H1 (cell line): ENCODE measurements at places on chromosomes 6 and 20. TPM values are rescaled to one million over a fixed set of nuclear protein-coding genes. Genes with fewer than 3 reads are reported as not detected.

GRCh38 chr6:141988327-141988726 lies 144.4 kb upstream of the GJE1 start:
- no peaks in the 10 kb centered on the region for H3K27me3 ChIP-seq
- DNase-seq = no peak
- no peak overlapping the region for H3K4me3 ChIP-seq
- H3K36me3 ChIP-seq = no peaks in the 10 kb centered on the region
- H3K4me1 ChIP-seq = peaks cover 6% of the 10 kb centered on the region; the same call in 1 of the 2 replicates

GRCh38 chr6:28981833-28982475 lies 23.2 kb downstream of the ZNF311 start:
- peak overlapping the region; percentile 100 for H3K4me3 ChIP-seq
- H3K4me1 ChIP-seq = no peaks in the 10 kb centered on the region; the same call in none of the 2 replicates
- H3K27ac ChIP-seq = no peak overlapping the region
- H3K36me3 ChIP-seq = no peaks in the 10 kb centered on the region

- H3K4me3 ChIP-seq = no peak overlapping the region
- no peaks in the 10 kb centered on the region for H3K36me3 ChIP-seq
- no peaks in the 10 kb centered on the region for H3K4me1 ChIP-seq
- no peak overlapping the region for H3K27ac ChIP-seq
- no peaks in the 10 kb centered on the region for H3K27me3 ChIP-seq
These were observed 166.7 kb upstream of the THEMIS start for GRCh38 chr6:128067446-128068118.

- no peak overlapping the region for H3K27ac ChIP-seq
- H3K4me1 ChIP-seq = no peaks in the 10 kb centered on the region
- no peaks in the 10 kb centered on the region for H3K27me3 ChIP-seq
- no peak overlapping the region for H3K4me3 ChIP-seq
- no peak for DNase-seq
- H3K36me3 ChIP-seq = no peaks in the 10 kb centered on the region
These were observed 27.4 kb downstream of the MGME1 start for GRCh38 chr20:17995967-17996819.

DNA sequence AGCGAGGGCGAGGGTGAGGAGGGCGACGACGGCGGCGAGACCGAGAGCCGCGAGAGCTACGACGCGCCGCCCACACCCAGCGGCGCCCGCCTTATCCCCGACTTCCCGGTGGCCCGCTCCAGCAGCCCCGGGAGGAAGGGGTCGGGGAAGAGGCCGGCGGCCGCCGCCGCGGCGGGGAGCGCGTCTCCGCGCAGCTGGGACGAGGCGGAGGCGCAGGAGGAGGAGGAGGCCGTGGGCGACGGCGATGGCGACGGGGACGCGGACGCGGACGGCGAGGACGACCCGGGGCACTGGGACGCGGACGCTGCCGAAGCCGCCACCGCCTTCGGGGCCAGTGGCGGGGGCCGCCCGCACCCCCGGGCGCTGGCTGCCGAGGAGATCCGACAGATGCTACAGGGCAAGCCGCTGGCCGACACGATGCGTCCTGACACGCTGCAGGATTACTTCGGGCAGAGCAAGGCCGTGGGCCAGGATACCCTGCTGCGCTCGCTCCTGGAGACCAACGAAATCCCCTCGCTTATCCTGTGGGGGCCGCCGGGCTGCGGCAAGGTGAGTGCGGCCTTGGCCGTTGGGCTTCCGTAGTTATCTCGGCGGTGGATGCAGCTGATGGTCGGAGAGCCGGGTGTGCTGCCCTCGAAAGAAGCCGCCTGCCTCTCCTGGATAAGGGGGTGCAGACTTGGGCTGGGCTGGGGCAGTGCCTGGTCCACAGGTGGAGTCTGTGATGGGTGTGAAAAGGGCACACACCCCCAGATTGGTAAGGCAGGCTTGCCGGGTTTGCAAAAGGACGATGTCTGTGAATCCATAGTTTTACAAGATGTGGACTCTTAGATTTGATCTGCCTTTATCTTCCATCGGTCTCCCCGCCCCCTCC lies 938 bp downstream of the WRNIP1 start:
- DNase-seq = no peak
- 0 out of 2 replicates have a peak overlapping the region, but pooled peaks have one; percentile 5 for H3K27ac ChIP-seq
- H3K4me1 ChIP-seq = peaks cover 5% of the 10 kb centered on the region; the same call in 1 of the 2 replicates
- H3K36me3 ChIP-seq = peaks cover 10% of the 10 kb centered on the region; the same call in 1 of the 2 replicates

GRCh38 chr6:75486850-75487518 lies 6.6 kb downstream of the FILIP1 start:
- H3K36me3 ChIP-seq = no peaks in the 10 kb centered on the region
- H3K27ac ChIP-seq = no peak overlapping the region
- no peaks in the 10 kb centered on the region for H3K27me3 ChIP-seq
- H3K4me3 ChIP-seq = no peak overlapping the region

DNA sequence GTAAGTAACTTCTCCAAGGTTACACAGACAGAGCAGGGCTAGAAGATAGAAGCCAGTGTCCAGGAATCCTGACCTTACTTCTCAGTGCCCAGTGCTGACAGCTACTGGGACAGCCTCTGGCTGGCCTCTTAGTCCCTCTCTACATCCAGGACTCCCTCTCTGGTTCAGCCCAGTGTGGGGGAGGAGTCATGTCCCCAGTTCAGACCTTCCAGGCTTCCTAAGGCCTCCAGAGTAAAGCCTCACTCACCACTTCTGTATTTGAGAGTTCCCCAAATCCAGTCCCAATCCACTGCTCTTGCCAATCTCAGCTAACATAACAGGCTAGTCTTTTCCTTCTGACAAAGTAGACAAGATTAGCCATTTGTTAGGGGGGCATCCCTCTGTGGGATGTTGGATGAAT lies 36.9 kb upstream of the EPB41L1 start:
- H3K27ac ChIP-seq = no peak overlapping the region
- no peak overlapping the region for H3K4me3 ChIP-seq
- H3K36me3 ChIP-seq = no peaks in the 10 kb centered on the region
- DNase-seq = no peak

- no peaks in the 10 kb centered on the region for H3K4me1 ChIP-seq
- H3K36me3 ChIP-seq = no peaks in the 10 kb centered on the region
- no peak for DNase-seq
- H3K27ac ChIP-seq = no peak overlapping the region
These were observed 43.7 kb downstream of the DAAM2 start for GRCh38 chr6:39835821-39836295.

The EPB41L1 gene
- 36.0 and 42.0 TPM in 2 replicates for total RNA-seq

The MATN4 gene
- total RNA-seq = 4.0 and 4.4 TPM in 2 replicates

The SEL1L2 gene
- total RNA-seq = not detected in 2 replicates

The IL17A gene
- total RNA-seq = not detected in 2 replicates
